ENCODE measurements at places on chromosomes 4 and X. TPM values are rescaled to one million over a fixed set of nuclear protein-coding genes. Genes with fewer than 3 reads are reported as not detected.

SHROOM3 gene
- total RNA-seq, result 0.88 TPM

HNRNPH2 gene
- total RNA-seq, result 70.7 TPM

PCYT1B gene
- total RNA-seq, result 1.6 TPM

HHIP gene
- 0.05 TPM for total RNA-seq

PRRG3 gene
- total RNA-seq, result not detected

TENM3 gene
- 47.7 TPM for total RNA-seq

TMEM271 gene
- total RNA-seq, result not detected

HSFX2 gene
- total RNA-seq, result not detected
